ENCODE measurements at places on chromosomes 1 and 21.

DNA sequence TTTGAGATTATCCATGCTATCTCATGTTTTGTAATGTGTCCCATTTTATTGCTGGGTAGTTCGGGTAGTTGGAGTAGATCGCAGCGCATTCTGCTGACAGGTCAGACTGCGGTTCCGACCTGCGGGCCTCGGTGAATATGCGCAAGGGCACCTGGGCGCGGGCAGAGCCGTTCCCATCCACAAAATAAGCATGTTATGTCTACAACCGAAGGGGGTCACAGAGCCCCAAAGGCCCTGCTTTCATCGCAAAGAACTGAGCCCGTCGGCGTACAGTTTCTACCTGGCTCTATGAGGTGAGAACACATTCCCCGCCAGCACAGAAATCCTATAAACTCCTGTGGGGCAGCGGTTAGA, 88.4 kb downstream of the PRKAB2 start:
- DNase-seq = no peak

- DNase-seq = no peak
Observed at GRCh38 chr1:183634429-183635065, 1.0 kb downstream of the ARPC5 start.

GRCh38 chr1:160189649-160190625, at the start of gene CASQ1:
Gene CASQ1 (plus strand): TSS chr1:160190575. CDS start chr1:160190752, 177 bp downstream.
- DNase-seq = peak; percentile 54

DNA sequence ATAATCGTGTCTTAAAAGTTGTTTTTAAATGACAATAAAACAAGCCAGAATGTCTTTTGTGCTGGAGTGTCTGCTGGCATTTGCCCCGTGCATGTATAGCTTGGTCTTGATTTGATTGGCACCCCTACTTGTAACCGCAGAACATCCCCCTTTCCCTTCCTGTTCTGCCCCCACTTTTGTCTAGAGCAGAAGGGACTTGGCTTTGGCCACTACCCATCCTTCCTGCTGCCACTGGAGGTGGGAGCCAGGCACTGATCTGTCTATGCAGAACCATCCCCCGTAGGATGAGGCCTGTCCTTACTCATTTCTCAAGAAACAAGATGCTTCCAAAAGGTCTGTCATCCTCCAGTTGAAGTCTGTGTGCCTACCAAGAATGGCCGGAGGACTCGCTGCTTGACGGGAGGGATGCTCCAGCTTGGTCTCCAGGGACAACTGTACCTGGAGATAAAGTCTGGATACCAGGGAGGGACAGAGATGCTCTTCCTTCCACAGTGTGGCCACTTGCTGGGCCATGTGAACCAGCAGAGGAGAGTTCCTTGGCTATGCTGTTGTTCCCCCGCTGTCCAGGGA, 1.1 kb upstream of the SLC27A3 start:
- DNase-seq = no peak

DNA sequence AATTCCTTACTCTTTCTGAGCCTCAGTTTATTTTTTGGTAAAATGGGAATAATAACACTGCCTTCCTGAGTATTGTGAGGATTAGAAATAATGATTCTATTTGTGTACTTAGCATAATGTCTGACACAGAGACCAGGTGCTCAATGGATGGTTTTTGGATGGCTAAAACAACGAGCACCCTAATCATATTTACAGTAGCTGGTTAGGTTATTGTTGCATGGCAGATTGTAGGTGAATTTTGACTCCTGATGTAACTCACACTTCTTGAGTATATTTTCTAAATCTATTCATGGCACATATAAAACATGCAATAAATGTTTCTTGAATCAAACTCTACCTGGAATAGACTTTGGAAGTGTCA, 11.9 kb upstream of the DUSP10 start:
- DNase-seq = no peak

- DNase-seq = no peak
Observed at GRCh38 chr1:208467151-208467780, 223.1 kb upstream of the PLXNA2 start.

DNA sequence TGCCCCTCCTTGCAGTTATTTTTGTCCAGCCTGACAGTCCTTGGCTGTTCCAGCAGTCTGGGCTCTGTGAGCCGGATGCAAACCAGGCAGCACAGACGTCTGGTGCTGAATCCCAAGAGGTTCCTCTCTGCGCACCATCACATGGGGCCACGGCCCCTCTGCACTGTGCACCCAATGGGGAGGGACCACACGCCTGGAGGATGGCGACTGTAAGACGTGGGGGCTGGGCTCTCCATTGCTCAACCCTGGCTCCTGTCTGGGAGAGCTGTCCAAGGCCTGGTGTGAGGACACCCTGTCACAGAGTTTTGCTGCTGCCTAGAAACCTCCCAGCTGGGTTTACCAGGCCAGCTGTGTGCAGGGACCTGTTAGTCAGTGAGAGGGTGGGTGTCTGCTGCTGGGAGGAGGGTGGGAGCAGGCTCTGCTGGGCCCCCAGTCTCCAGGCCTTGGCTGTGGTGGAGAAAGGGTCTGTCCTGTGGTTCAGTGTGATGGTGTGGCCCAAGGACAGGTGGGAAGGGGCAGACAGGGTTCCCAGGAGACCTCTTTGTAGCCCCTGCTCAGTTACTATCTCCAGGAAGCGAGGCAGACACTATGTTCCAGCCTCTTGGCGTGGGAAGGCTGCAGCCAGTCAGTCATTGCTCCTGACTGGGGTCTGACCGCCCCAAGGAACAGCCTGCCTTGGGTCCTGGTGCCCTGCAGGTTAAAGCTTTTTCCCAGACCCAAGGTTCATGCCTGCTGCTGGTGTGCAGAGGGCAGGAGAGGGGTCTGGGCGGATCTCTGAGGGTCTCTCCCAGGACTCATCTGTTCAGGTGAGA, 13.8 kb downstream of the HEYL start:
- DNase-seq = peak; percentile 95

GRCh38 chr1:24717887-24718650, 27.2 kb upstream of the CLIC4 start:
- DNase-seq = no peak

GRCh38 chr1:218669431-218669830, 324.3 kb downstream of the TGFB2 start:
- no peak for DNase-seq

GRCh38 chr1:6614019-6614928, 743 bp downstream of the PHF13 start:
- DNase-seq = peak; percentile 77

Data from hepatic stellate cell (primary cell).